ENCODE measurements at places on chromosomes 4 and X.
A peak's percentile ranks its signal among the peaks of the same experiment; 100 is the strongest.

DNA sequence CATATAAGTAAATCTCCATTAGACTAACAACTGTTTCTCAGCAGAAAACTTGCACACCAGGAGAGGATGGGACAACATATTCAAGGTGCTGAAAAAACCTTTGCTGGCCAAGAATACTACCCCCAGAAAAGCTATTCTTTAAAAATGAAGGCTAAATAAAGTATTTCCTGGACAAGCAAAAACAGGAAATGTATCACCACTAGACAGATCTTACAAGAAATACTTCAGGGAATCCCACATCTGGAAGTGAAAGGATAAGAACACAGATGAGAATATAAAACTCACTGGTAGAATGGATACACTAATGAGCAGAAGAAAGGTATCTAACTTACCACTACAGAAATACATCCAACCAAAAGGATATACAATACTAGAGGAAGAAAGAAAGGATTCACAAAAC lies 27.0 kb upstream of the ADH1C start:
- H3K36me3 ChIP-seq: no peaks in the 10 kb centered on the region
- no peak for DNase-seq
- H3K4me3 ChIP-seq: no peak overlapping the region
- no peak overlapping the region for H3K27ac ChIP-seq
- no peaks in the 10 kb centered on the region for H3K4me1 ChIP-seq

- H3K4me1 ChIP-seq: no peaks in the 10 kb centered on the region
- H3K4me3 ChIP-seq: no peak overlapping the region
- H3K27ac ChIP-seq: no peak overlapping the region
- H3K36me3 ChIP-seq: no peaks in the 10 kb centered on the region
Measured at GRCh38 chr4:165359506-165359905, 19.3 kb upstream of the CPE start.

- no peaks in the 10 kb centered on the region for H3K27me3 ChIP-seq
- no peaks in the 10 kb centered on the region for H3K36me3 ChIP-seq
- no peak for DNase-seq
- no peaks in the 10 kb centered on the region for H3K4me1 ChIP-seq
Measured at GRCh38 chrX:142149919-142150318, 55.2 kb downstream of the MAGEC2 start.

- H3K4me1 ChIP-seq: peaks cover 2% of the 10 kb centered on the region
- no peak overlapping the region for H3K27ac ChIP-seq
- no peak for DNase-seq
Measured at GRCh38 chr4:147928400-147928799, 196.5 kb downstream of the ARHGAP10 start.

DNA sequence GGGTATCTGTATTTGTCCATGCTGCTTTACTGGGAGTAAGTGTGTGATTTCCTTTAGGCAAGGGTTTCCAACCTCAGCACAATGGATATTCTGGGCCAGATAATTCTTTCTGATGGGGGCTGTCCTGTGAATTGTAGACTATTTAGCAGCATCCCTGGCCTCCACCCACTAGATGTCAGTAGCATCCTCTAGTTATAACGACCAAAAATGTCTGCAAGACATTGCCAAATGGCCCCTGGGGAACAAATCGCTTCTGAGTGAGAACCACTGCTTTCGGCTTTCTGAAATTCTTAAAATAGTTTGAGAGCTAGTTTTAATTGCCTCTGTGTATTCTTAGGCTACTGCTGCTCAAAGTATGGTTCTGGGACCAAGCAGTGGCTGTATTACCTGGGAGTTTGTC lies 81.2 kb upstream of the GPM6B start:
- no peaks in the 10 kb centered on the region for H3K36me3 ChIP-seq
- H3K27ac ChIP-seq: no peak overlapping the region
- DNase-seq: no peak
- peaks cover 2% of the 10 kb centered on the region for H3K4me1 ChIP-seq

- no peak for DNase-seq
- no peak overlapping the region for H3K4me3 ChIP-seq
- no peaks in the 10 kb centered on the region for H3K4me1 ChIP-seq
Measured at GRCh38 chr4:100569196-100569595, 51.4 kb upstream of the EMCN start.

GRCh38 chr4:111046811-111047210 lies 423.9 kb upstream of the PITX2 start:
- no peak for DNase-seq
- no peaks in the 10 kb centered on the region for H3K36me3 ChIP-seq
- no peaks in the 10 kb centered on the region for H3K4me1 ChIP-seq
- H3K4me3 ChIP-seq: no peak overlapping the region
- H3K27ac ChIP-seq: no peak overlapping the region

- H3K4me3 ChIP-seq: no peak overlapping the region
- no peaks in the 10 kb centered on the region for H3K4me1 ChIP-seq
- no peak overlapping the region for H3K27ac ChIP-seq
Measured at GRCh38 chrX:15202454-15203177, 67.3 kb downstream of the ASB9 start.

DNA sequence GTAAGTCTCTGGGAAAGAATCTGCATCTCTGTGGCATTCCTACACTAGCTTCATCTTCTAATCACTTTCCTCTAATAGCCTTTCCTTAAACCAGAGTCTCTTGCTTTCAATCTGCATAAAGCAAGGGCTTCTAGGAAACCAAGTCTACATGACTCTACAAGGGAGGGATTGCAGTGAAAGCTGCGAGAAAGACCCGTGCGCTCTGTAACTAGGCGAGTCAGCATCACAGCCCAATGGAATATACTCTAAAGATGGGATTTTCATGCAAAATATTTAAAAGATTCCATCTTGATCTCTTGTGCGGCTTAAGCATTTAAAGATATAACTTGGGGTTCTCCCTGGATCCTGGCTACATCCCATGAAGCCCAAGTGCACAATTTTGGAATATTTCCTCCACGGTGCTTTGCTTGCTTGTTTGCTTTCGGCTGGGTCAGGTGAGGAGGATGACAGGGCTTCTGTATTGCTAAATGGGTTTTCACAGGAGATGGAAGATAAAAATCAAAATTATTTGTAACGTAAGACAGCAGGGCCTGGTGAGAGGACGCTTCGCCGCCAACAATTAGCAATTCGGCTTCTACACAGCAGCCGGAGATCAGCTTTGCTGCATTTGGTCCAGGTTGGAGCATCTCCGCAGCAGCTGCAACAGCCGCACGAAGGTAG lies 687 bp upstream of the GRIA2 start:
- no peaks in the 10 kb centered on the region for H3K4me1 ChIP-seq
- H3K36me3 ChIP-seq: no peaks in the 10 kb centered on the region
- DNase-seq: peak; percentile 48
- H3K4me3 ChIP-seq: no peak overlapping the region
- H3K27me3 ChIP-seq: peaks cover 30% of the 10 kb centered on the region
- H3K27ac ChIP-seq: no peak overlapping the region

DNA sequence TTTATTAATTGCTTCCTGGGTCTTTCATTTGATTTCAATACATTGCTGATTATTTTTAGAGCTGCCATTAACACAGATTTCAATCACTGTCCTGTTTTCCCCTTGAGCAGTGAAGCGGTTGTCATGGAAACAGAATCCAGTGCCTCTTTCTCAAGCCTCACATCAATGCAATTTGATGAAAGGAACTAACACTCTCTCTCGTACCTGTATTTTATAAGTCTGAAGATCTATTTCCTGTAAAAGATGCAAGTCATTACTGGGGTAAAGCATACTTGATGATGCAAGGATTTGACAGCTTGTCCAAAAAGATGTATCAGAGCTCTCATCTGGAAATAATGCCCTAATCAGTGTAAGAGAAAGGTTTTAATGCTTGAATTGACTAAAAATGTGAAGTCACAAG lies 17.9 kb upstream of the GASK1B start:
- no peaks in the 10 kb centered on the region for H3K36me3 ChIP-seq
- no peaks in the 10 kb centered on the region for H3K4me1 ChIP-seq
- DNase-seq: no peak
- no peak overlapping the region for H3K27ac ChIP-seq
- H3K27me3 ChIP-seq: no peaks in the 10 kb centered on the region
- H3K4me3 ChIP-seq: no peak overlapping the region

DNA sequence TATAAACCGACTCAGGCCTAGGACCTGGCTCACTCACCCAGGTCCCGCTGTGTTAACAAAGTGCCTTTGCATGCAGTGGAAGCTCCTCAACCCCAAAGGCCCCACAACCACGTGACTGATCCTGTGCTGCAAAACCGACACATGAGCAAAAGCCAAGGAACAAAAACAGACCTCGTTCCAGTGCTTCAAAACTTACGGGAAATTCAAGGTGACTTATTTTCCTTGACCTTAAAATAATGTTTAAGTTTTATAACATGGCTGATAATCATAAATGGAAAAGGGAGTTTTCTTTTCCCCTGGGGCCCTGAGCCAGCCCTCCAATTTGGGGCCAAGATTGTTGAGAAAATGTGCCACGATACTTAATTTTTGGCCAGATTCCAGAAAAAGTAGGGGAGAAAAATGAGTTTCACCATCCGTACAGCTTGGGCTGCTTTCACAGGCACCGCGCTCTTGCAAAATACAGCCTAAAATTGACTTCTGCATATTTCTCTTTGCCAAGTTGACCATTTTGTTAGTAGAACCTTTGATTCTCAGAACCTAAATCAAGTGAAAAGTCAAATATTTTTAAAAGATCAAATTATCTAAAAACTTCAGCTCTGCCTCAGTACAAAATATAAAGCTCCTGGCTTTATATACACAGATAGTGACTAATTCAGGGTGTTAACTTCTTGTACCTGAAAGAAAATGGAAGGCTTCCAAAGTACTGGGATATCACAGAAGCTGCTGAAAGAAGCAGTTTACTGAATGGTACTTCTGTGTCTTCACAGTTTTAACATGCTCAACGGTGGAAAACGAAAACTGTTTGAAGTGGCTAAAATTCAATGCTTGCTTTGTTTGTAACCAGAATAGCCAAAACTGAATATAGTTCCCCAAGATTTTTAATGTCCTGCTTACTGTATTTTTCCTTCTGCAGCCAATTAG lies 93.8 kb downstream of the APBB2 start:
- H3K4me3 ChIP-seq: no peak overlapping the region
- H3K4me1 ChIP-seq: peaks cover 3% of the 10 kb centered on the region
- no peak overlapping the region for H3K27ac ChIP-seq
- DNase-seq: no peak

DNA sequence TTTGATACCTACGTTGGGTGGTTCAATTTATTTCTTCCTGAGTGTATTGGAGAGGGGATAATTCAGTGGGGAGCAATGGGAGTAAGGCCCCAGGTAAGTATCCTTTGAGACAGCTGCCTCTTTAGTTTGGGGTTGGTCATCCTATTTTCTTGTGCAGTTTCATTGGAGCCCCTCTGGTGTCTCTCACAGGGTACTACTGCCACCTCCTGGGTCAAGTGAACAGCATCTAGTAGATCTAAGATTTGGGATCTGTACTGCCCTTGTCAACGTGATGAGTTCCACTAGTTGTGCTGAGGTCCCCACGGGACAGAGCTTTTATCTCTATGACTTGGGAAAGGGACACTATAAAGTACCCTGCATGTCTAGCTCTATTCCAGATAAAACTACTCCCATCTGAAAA lies 80.6 kb downstream of the PBDC1 start:
- no peak overlapping the region for H3K4me3 ChIP-seq
- H3K27me3 ChIP-seq: no peaks in the 10 kb centered on the region
- H3K27ac ChIP-seq: no peak overlapping the region
- peak; percentile 4 for DNase-seq

GRCh38 chr4:121093261-121093660 lies 20.9 kb upstream of the NDNF start:
- no peaks in the 10 kb centered on the region for H3K27me3 ChIP-seq
- no peak overlapping the region for H3K27ac ChIP-seq
- no peaks in the 10 kb centered on the region for H3K36me3 ChIP-seq
- no peak for DNase-seq
- H3K4me3 ChIP-seq: no peak overlapping the region

DNA sequence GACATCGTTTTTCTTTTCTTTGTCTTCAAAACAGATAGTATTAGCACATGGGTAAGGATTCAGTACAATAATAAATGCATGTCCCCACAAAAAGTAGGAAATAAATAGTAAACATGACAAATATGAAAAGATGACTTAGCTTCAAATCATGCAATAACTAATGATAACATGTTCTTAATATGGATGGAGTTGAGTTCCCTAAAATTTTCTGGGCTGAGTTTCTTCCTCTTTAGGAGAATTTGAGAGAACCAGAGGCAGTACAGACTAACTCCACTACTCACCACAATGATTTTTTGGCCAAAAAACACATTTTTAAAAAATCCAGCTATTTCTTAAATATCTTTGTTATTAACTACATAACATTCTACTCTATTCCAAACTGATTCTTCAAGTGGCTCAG lies 432.3 kb upstream of the HS3ST1 start:
- H3K27me3 ChIP-seq: no peaks in the 10 kb centered on the region
- H3K4me1 ChIP-seq: no peaks in the 10 kb centered on the region
- no peaks in the 10 kb centered on the region for H3K36me3 ChIP-seq
- no peak overlapping the region for H3K27ac ChIP-seq
- H3K4me3 ChIP-seq: no peak overlapping the region

DNA sequence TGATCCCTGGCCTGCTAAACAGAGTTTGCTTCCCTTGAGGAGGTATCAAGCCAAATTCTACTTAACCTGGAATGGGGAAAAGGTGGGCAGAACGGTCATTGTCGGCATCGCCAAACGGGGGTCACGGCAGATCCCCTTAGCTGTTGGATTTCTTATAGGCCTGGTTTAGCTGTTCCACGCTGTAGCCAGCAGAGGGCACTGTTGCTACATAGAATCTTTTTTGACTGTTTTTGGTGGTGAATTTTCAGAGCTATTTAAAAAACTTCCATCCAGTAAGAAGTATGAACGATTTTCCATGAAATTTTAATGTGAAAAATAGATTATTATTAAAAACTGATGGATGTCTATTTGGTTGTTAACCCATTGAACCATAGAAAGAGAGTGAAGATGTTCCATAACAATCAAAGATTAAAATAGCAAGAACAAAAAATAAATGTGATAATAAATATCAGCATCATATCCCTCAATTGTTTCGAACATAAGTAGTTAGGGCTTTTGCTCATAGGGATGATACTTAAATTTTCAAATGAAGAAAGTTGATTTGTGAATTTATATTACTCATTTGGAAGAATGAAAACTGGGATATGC lies 56.6 kb downstream of the LINC00632 start:
- H3K36me3 ChIP-seq: no peaks in the 10 kb centered on the region
- no peak overlapping the region for H3K27ac ChIP-seq
- H3K27me3 ChIP-seq: no peaks in the 10 kb centered on the region
- H3K4me3 ChIP-seq: no peak overlapping the region
- peak; percentile 25 for DNase-seq

DNA sequence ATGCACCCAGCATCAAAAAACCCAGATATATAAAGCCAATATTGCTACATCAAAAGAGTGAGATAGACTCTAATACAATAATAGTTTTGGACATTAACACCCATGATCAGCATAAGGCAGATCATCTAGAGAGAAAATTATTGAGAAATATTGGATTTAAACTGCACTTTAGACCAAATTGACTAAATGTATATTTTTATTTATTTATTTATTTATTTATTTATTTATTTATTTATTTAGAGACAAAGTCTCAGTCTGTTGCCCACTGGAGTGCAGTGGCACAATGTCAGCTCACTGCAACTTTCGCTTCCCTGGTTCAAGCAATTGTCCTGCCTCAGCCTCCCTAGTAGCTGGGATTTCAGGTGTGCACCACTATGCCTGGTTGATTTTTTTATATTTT lies 193.0 kb downstream of the KLHL4 start:
- H3K27ac ChIP-seq: no peak overlapping the region
- no peaks in the 10 kb centered on the region for H3K4me1 ChIP-seq
- H3K4me3 ChIP-seq: no peak overlapping the region
- no peaks in the 10 kb centered on the region for H3K27me3 ChIP-seq

- peak; percentile 57 for DNase-seq
- H3K27ac ChIP-seq: no peak overlapping the region
- no peaks in the 10 kb centered on the region for H3K36me3 ChIP-seq
Measured at GRCh38 chr4:8688041-8688907, 95.7 kb downstream of the CPZ start.

All from iPS DF 6.9 (cell line).